Kidney glomerular epithelial cell (primary cell): ENCODE measurements at places on chromosomes 13 and 19.
A peak's percentile ranks its signal among the peaks of the same experiment; 100 is the strongest.

- DNase-seq, result peak; percentile 24
Measured at GRCh38 chr19:45693106-45693788, 781 bp downstream of the QPCTL start.

DNA sequence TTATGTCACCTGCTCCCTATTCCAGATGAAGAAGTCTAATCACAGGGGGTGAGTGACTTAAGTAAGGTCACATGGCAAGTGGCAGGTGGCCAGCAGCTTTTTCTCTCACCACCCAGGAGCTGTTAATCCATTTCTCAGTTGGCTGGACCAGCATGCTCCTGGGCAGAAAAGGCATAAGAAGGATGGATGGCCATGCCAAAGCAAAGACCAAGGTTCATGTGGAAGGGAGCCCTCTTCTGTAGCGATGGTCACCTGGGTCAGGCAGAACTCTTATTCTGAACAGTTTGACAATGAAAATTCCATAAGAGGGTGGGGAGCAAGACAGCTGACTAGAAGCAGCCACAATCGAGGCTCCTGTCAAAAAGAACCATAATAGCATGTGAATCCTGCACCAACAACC, 538.1 kb downstream of the SUCLA2 start:
- DNase-seq, result no peak

- DNase-seq, result no peak
Measured at GRCh38 chr13:77528834-77529500, 6.5 kb upstream of the SCEL start.

- no peak for DNase-seq
Measured at GRCh38 chr19:28553005-28553404, 659.9 kb downstream of the UQCRFS1 start.

DNA sequence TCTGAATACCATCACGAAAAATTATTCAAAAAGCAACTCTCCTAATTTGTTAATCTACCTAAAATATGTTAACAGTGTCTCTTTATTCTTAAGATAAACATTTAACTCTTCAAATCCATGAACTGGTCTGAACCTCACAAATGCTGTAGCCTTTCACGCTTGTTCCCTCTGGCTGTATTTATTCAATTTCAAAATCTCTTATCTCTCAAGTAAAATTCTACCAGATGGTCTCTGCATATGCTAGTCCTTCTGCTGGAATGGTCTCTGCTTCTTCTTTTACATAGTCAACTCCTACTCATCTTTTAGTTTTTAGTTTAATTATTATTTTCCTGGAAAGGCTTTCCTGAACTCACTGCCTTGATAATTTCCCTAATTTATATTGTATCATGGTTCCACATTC, 232.9 kb upstream of the PCDH20 start:
- no peak for DNase-seq

GRCh38 chr19:42140125-42140754, 8.0 kb upstream of the POU2F2 start:
- peak; percentile 53 for DNase-seq

DNA sequence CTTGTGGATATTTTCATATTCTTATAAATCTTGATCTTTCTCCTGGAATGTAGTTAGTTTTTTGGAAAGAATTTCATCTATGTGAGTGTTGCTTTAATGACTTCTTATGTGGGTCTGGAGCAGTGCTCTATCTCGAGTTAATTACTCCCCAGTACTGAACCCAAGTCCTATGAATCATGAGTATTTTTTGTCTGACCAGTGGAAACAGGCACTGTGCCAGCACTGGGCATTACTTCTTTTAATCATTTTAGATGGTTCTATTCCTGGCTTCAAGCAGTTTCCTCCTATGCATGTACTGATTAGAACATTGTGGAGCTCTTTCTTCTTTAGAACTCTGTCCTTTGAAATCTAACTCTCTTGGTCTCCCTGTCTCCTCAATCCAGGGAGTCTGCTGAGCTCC, 466.3 kb downstream of the PCDH17 start:
- DNase-seq, result no peak

GRCh38 chr19:38062959-38063761, 156.2 kb downstream of the SIPA1L3 start:
- DNase-seq, result no peak

DNA sequence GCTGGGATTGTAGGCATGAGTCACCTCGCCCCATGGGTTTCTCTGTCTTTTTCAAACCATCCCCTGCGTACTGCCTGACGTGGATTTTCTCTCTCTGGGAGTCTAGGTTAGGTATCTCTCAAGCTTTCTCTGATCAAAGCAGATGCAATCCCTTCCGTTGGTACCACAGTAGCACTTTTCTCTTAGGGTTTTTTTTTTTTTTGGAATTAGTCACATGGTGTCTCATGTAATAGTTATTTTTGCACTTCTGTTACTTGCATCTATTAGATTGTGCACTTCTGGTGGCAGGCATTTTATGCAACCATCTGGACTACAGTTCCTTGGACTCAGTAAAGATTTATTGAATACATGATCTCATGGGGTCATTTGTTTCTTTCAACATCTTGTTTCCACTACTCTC, 72.1 kb downstream of the GPC6 start:
- no peak for DNase-seq

- DNase-seq, result no peak
Measured at GRCh38 chr19:18501832-18502231, 20.0 kb downstream of the ELL start.

- DNase-seq, result no peak
Measured at GRCh38 chr19:54532528-54532927, 29.9 kb downstream of the LAIR2 start.

DNA sequence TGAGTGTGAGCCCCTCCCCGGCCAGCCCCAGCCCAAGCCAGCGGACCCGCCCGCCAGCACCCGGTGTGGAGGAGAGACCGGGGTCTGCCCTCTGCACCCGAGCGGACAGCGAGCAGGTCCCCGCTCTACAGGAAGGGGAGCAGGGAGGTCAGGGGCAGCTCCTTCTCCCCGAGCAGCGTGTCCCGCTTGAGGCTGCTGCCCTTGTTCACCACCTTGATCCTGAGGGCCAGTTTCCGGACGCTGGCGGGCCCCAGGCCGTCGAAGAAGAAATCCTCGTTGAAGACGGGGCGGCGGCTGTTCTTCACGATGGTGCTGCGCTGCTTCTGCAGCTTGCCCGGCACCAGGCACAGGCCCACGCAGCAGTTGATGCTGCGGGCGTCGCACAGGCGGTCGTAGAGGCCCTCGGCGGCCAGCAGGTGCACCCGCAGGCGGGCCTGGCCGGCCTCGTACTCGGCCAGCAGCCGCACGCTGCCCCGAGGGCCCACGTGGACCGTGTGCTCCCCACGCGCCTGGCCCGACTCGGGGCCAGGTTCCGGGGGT, 1.9 kb downstream of the C2CD4C start:
- no peak for DNase-seq

- DNase-seq, result no peak
Measured at GRCh38 chr13:98349731-98350305, 172.7 kb upstream of the RNF113B start.

DNA sequence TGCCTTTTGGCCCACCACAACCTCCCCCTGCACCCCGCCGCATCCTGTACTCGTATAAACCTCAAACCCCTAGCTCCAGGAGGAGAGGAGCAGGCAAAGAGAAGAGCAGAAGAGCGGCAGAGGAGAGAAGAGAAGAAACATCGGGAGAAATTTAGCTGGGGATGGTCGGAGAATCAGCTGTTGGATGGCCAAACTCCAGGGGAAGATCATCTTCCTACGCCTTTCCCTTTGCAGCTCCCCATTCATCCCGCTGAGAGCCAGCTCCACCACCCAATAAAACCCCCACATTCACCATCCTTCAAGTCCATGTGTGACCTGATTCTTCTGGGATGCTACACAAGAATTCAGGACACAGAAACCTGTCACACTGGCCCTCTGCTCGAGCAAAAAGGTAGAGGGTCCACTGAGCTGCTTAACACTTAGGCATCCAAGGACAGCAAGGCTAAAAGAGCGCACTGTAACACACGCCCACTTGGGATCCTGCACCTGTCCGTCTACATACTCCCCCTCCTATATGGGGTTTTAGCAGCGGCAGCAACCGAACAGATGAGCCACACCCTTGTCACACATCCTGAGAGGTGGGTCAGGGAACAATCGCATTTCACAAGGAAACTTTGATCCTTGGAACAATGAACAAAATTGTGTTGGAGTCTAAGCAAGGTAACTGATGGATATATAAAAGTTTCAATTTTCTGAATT, 51.6 kb upstream of the MIR17HG start:
- DNase-seq, result no peak

- DNase-seq, result no peak
Measured at GRCh38 chr19:41479757-41480191, 36.8 kb downstream of the ERICH4 start.

DNA sequence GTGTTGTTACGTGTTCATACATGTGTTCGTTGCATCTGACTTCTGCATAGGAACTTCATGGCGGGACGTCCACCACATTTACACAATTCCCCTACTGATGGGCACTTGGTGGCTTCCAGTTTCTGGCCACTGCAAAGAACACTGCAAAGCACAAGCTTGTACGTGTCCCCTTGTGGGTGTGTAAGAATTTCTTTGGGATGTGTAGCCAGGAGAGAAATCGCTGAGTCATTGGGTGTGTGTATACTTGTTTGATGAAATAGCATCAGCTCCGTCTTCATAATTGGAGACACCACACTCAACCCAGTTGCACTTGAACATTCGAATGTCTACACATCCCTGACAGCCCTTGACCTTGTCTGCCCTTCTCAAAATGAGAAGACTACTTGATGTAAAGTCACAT, 19.2 kb downstream of the KLK5 start:
- DNase-seq, result no peak

GRCh38 chr13:99970651-99971575, 654 bp downstream of the ZIC5 start:
- no peak for DNase-seq

GRCh38 chr13:110015253-110015652, 228.9 kb upstream of the IRS2 start:
- DNase-seq, result peak; percentile 17
